ENCODE measurements at places on chromosomes 11 and 22.

- DNase-seq: no peak
Observed at GRCh38 chr11:79189055-79189454, 251.8 kb downstream of the TENM4 start.

- no peak for DNase-seq
Observed at GRCh38 chr11:61488651-61489291, 19.8 kb upstream of the LRRC10B start.

DNA sequence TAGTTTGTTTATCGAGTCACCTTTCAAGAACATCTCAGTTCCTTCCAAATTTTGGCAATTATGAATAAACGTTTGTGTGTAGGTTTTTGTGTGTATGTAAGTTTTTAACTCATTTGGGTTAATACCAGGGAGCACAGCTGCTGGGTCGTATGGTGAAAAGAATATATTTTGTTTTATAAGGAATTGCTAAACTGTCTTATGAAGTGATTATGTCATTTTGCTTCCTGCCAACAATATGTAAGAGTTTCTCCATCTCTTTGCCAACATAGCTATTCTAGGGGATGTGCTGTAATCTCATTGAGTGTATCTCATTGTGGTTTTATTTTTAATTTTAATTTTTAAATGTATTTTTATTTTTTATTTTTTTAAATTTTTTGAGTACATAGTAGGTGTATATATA is 27.3 kb downstream of the BCL2L13 start:
- no peak for DNase-seq

DNA sequence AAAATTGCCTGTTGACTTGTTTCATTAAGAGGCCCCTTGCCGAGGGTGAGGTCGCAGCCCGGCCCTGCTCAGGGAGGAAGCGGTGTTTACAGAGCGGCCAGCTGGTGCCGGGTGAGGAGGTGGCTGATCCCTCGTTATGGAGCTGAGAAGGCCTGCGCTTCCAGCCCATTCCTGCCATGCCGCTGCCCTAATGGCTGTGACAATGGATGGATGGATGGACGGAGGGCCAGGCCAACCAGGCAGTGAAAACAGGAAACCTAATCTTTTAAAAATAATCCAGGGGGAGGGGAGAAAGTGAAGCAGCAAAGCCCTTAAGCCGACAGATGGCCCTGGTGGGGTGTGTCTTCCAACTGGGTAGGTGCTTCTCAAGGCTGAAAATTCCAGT is 38.5 kb downstream of the BCR start:
- no peak for DNase-seq

- DNase-seq: no peak
Observed at GRCh38 chr11:92050305-92050704, 174.3 kb upstream of the FAT3 start.

DNA sequence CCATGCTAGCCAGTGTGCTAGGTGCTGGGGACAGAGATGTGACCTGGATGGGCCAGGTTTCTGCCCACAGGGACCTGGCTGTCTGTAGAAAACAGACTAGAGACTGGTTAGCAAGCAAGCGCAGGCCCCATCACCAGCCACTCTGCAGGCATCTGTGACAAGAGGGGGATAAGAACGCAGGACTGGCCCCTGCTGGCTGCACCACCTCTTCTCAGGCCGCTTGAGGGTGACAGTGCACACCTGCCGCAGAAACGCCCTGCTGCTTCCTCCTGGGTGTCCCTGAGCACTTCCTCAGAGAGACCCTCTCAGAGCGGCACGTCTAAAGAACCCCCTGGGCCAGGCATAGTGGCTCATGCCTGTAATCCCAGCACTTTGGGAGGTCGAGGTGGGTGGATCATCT is 5.9 kb upstream of the PICK1 start:
- DNase-seq: no peak

DNA sequence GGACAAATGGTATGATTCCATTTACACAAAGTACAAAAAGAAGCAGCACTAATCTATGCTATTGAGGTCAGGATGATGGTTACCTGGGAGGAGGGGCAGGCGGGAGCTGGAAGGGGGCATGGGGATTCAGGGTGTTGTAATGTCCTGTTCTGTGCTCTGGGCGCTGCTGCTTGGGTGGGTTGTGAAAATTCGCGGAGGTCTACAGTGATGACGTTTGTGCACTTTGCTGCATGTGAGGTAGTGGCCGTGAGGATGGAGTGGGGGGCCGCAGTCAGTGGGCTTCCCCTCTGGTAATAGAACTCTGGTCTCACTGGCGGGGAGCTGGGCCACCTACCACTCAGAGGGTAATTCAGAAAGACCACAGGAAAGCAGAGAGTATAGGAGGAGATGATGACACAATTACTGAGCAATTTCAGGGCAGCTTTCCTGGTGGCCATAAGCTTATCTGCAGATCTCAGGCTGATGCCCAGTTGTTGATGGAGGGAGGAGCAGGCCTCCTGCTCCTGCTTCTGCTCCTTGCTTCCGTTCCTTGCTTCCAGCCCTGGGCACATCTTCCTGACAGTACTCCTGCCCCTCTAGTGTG is 121.5 kb downstream of the CEP164 start:
- no peak for DNase-seq

GRCh38 chr11:120210626-120211521 is at the start of gene OAF:
TSS of gene OAF (plus strand) at chr11:120211032. CDS start at chr11:120211280, 248 bp downstream.
- DNase-seq: peak; percentile 44

DNA sequence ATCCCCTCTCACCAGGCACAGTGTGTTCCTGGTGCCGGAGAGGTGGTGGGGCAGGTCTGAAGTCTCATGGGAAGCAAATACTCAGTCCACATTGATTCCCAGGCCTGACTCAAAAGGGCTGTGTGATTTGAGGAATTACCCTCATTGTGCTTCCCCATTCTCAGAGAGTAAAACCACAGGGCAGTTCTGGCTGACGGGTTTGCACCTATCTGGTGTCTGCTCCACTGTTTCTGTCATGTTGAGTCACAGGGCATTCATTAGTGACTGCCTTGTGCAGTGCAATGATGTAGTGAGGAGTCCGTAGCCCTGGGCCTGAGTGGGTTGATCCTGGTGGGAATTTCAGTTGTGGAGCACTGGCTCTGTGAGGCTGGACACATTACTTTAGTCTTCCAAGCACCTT is 85.2 kb upstream of the ARHGAP20 start:
- no peak for DNase-seq

- no peak for DNase-seq
Observed at GRCh38 chr22:43272869-43273318, 70.3 kb downstream of the SCUBE1 start.

GRCh38 chr11:46238078-46238966 is 39.1 kb upstream of the CREB3L1 start:
- peak; percentile 47 for DNase-seq

DNA sequence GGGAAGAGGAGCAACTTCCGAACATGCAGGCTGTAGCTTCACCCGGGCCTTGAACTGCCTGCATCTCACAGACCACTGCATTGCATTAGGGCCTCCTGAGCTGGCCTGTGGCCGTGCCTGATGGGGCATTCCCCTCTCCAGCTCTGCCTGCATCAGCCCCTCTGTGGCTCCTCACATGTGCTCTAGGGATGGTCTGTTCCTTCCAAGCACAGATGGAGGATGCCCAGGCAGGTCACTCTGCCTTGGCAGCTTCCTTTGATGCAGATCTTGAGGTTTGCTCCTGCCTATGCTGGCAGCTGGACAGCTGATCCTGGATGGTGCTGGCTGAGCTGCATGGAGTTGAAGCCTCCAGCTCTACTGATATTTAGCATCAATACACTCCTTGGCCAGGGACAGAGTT is 28.5 kb downstream of the AMPD3 start:
- no peak for DNase-seq

DNA sequence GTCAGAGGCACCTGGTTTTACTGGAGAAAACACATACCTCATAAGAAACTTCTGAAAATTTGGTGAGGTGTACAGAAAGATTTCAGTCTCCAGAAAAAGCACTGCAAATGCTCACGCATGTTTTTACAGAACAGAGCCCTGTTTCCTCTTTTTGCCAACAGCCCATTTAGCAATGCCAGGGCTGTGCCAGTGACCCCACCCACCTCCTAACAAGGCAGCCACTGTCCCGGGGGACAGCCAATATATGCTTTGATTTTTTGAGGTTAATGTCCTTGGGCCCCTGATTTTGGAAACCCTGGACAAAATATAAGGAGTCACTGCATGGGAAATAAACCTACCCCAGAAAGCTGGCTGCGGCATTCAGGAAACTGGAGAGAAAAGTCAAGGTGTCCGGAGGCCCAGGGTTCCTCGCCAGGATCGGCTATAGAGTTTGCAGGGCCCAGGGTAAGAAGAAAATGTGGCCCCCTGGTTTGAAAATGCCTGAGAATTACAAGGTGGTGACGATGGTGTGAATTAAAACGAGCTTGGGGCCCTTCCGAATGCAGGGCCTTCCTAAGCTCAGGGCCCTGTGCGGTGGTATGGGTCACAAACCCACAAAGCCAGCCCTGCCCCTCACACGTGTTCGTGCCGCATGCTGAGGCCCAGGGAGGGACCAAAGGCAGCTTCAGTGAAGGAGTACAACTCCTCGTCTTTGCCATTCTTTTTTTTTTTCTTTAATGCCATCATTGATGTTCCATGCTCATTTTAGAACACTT is 71.1 kb upstream of the WNT7B start:
- no peak for DNase-seq

DNA sequence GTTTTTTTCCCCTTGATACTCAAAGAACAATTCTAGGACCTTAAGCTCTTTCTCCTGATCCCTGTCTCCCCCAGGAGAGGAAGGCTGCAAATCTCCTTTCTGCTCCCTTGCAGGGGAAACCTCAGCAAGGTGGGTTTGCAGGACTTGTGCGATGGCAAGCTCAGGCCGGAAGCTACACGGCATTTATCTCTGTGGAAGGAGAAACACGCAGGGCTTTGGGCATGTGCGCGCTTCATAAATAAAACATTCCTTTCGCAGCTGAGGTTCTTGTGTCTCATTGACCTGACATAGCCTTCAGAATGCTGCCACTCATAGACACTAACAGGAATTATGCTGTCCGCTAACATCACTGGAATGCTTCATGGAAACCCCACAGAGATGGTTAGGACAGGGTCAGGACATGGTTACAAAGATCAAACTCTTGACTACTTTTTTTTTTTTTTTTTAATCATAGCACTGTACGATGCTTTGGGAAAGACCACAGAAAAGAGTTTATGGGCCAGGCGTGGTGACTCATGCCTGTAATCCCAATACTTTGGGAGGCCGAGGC is 42.6 kb downstream of the SLN start:
- no peak for DNase-seq

DNA sequence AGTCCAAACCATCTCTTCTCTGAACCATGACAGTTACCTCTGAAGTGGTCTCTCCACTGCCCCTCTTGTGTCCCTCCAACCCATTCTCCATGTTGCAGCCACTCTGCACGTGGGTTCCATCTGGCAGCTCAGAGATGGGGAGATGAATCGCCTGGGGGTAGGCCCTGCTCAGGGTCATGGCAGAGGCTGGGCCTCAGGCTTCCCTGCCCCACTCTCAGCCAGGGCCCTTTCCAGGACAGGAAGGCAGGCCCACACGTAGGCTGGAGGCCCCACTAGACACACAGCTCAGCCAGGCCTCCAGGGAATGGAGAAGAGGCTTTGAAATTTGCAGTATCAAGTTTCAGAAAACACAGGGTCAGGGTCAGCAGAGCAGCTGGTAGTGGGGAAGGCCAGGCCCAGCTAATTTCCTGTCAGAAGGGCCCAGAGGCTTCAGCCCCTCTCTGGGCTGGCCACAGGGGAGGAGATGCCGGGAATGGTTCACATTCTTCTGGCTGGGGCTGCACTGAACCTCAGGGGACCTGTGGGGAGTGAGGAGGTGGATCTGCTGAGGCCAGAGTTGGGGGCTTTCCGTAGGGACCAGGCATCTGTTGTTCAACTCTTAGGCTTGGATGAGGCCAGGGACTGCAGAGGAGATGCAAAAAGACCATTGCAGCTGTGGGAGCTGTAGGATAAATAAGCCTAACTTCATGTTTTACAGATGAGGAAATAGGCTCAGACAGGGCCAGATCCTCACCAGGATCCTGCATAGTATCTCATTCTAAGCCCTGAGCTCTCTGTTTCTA is 101.6 kb downstream of the SWAP70 start:
- DNase-seq: no peak

- DNase-seq: no peak
Observed at GRCh38 chr22:30871391-30872284, 96.9 kb downstream of the MORC2 start.

DNA sequence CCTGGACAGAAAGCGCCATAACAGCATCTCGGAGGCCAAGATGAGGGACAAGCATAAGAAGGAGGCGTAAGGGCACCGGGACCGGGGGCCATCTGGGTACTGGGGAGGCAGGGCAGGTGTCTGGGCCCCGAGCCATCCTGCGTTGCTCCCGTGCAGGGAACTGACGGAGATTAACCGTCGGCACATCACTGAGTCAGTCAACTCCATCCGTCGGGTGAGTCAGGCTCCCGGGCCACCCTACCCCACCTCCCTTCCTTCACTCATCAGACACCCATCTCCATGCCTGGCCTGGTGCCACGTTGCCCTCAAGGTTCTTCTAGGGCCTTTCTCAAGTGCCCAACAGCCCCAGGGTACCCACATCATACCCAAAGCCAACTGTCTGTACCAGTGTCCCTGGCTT is 15.0 kb downstream of the PLCB3 start:
- no peak for DNase-seq

GRCh38 chr11:126359431-126360048 is 4.1 kb downstream of the ST3GAL4 start:
- DNase-seq: no peak

DNA sequence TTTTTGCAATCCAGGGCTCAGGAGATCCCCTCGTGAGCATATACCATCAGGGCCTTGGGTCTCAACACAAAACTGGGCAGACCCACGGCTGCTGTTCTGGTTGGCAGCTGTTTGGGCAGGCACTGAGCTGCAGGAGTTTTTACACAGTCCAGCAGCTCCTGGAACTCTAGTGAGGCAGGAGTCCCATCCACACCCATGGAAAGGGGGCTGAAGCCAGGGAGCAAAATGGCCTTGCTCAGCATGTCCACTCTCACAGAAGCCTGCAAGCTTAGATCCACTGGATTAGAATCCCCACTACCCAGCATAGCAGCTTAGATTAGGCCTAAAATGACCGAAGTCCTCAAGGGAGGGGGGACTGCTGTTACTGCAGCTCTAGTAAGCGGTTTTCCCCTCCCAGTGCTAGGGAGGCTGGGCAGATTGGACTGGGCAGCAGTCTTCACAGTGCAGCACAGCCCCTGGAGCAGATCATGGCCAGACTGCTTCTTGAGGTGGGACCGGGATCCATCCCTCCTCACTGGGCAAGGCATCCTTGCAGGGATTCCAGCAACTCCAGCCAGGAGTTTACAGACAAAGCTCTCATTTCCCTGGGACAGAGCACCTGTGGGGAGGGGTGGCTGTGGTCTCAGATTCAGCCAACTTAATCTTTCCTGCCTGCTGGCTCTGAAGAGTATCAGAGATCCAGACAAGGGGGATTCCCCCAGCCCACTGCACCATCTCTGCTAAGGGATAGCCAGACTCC is 36.4 kb upstream of the CARD16 start:
- DNase-seq: no peak

GRCh38 chr11:127440616-127441015 is 440.0 kb upstream of the KIRREL3 start:
- DNase-seq: no peak

- DNase-seq: no peak
Observed at GRCh38 chr11:36432093-36432469, 78.0 kb downstream of the TRAF6 start.

GRCh38 chr22:43706571-43707328 is 105.4 kb downstream of the EFCAB6 start:
- DNase-seq: no peak

All from activated T-cell treated with anti-CD3 and anti-CD28 coated beads for 24 hours (primary cell).